T-helper 2 cell treated with Interferon-gamma antibody and Interleukin-4, amounts not matched to agents 5 μg/mL and 100 μg/mL, for 36 hours (primary cell): ENCODE measurements at places on chromosomes 1 and 21.

DNA sequence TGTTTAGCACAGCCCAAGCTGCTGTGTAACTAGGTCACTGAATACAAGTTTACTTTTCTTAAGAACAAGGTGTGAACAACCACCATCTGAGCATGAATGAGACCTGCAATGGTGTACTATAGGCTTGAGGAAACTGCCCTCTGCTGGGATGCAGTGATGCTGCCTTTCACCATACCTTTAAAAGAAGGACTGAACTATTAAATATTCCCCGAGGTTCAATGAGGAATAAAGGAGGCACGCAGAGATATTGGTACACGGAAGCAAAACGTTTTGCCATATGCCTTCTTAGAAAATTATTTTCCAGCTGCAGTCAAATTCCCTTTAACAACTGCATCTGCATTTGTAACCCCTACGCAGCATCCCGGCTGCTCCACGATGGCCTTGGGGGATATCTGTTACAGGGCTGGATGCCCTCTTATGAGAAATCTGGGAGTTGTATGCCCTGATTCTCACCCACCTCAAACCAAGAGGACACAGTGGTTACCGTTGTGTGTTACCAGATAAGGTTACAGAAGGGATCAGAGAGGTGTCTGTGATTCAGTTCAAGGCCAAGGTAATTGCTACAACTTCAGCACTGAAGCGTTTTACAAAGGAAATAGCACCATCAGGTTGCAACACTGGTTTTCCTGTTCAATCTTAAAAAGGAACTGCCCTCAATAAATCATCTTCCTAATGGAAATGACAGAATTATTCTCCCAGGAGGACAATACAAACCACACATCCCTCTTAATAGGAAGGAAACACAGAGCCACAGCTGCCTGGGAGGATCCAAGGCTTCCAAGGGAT is 470.5 kb downstream of the LTN1 start:
- no peak for DNase-seq
- H3K4me3 ChIP-seq: no peak overlapping the region
- no peaks in the 10 kb centered on the region for H3K27me3 ChIP-seq
- no peaks in the 10 kb centered on the region for H3K4me1 ChIP-seq

DNA sequence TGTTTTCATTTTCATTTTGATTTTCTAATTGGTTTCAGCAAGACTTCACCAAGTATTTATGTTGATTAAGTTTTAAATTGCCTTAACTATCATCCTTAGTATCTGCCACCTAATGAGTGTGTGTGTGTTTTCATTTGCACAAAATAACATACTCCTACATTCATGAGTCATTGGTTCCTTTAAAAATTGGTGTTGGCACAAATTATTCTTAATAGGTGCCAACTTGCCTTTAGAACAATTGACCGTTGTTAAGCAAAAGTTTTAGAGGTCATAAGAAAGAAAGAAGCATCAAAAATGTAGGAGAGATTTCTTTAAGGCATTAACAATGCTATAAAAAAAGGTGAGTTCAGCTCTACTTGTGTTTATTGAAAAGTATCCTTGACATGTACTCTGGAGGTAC is 77.5 kb downstream of the FNBP1L start:
- H3K27ac ChIP-seq: no peak overlapping the region
- H3K4me3 ChIP-seq: no peak overlapping the region
- no peak for DNase-seq
- H3K27me3 ChIP-seq: peaks cover 23% of the 10 kb centered on the region
- H3K4me1 ChIP-seq: no peaks in the 10 kb centered on the region
- no peaks in the 10 kb centered on the region for H3K36me3 ChIP-seq

GRCh38 chr1:27504588-27505419 is 14.8 kb upstream of the WASF2 start:
- no peak overlapping the region for H3K27ac ChIP-seq
- DNase-seq: no peak
- no peak overlapping the region for H3K4me3 ChIP-seq
- no peaks in the 10 kb centered on the region for H3K4me1 ChIP-seq
- no peaks in the 10 kb centered on the region for H3K36me3 ChIP-seq
- no peaks in the 10 kb centered on the region for H3K27me3 ChIP-seq

DNA sequence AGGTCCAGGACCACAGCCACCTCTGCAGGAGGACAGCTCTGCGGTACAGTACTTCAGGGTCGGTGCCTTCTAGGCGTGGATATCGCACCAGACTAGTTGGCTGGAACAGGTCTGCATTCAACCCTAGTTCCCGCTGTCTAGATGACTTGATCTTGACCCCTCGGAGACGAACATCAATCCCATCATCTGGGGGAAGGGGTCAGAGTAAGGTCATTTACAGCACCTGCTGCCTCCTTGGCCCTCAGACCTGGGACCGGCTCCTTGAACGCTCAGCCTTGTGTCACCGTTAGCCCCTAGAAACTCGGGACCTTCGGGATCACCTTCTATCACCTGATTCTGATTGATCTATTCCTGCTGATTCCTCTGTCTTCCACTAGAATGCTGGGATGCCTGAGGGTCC is 2.6 kb downstream of the HECTD3 start:
- no peak for DNase-seq
- H3K27me3 ChIP-seq: no peaks in the 10 kb centered on the region
- H3K27ac ChIP-seq: no peak overlapping the region

DNA sequence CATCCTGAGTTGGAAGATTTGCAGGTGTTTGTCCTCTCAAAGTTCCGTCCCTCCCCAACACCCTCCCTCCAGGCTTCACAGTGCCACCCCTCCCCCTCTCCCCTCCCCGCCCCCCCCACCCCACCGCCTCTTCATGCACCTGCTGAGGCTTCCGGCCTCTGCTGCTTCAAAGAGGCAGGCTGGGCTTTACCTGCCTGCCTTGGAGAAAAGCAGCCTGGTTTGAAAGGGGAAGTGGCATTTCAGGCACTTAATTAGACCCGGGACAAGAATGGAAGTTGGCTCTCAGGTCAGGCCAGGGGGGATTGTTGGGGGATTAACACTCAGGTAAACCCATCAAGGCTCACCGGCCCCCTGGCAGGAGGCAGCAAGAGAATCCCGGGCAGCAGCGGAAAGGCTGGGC is 21.1 kb downstream of the PAX7 start:
- H3K27ac ChIP-seq: no peak overlapping the region
- H3K4me1 ChIP-seq: peaks cover 10% of the 10 kb centered on the region
- H3K36me3 ChIP-seq: no peaks in the 10 kb centered on the region
- H3K4me3 ChIP-seq: no peak overlapping the region
- peaks cover 76% of the 10 kb centered on the region for H3K27me3 ChIP-seq

DNA sequence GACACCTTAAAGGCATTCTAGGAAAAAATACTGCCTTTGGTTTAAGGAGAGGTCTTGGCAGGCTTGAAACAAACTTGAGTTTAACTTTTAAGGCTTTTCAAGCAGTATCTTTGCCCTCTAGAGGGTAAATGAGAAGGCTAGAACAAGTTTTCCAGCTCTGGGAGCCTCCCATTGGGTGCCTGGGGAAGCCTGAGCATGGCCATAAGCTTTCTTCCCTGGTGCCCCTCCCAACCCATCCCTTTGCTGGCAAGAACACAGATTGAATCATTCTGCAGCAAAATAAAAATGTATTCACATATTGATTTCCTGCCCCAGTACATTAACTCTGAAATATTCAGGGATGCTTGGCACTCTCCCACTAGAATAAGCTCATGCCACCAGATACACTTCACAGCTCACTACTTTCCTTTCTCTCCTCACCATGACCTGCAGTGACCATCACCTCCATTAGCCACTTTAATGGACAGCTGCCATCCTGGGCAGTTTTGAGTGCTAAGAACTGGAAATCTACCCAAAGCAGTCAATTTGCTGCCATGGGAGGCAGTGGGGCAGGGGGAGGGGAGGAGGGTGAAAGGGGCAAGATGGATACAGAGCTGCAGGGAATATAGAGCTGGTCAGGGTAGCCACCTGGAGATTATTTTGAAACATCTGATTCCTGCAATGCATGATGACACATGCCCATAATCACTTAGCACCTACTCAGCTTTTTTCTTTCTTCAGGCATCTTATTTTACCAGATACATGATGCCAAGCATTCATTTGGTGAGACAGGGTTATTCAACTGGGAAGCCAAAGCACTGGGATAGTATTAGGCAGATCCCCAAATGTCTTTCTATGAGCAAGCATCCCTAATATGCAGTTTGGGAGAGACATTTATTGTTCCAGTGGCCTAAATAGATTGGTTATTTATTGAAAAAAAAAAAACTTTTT is 140.6 kb downstream of the SYT2 start:
- H3K27ac ChIP-seq: no peak overlapping the region
- H3K36me3 ChIP-seq: peaks cover 2% of the 10 kb centered on the region
- H3K27me3 ChIP-seq: no peaks in the 10 kb centered on the region
- no peak overlapping the region for H3K4me3 ChIP-seq
- peaks cover 21% of the 10 kb centered on the region for H3K4me1 ChIP-seq
- DNase-seq: no peak

DNA sequence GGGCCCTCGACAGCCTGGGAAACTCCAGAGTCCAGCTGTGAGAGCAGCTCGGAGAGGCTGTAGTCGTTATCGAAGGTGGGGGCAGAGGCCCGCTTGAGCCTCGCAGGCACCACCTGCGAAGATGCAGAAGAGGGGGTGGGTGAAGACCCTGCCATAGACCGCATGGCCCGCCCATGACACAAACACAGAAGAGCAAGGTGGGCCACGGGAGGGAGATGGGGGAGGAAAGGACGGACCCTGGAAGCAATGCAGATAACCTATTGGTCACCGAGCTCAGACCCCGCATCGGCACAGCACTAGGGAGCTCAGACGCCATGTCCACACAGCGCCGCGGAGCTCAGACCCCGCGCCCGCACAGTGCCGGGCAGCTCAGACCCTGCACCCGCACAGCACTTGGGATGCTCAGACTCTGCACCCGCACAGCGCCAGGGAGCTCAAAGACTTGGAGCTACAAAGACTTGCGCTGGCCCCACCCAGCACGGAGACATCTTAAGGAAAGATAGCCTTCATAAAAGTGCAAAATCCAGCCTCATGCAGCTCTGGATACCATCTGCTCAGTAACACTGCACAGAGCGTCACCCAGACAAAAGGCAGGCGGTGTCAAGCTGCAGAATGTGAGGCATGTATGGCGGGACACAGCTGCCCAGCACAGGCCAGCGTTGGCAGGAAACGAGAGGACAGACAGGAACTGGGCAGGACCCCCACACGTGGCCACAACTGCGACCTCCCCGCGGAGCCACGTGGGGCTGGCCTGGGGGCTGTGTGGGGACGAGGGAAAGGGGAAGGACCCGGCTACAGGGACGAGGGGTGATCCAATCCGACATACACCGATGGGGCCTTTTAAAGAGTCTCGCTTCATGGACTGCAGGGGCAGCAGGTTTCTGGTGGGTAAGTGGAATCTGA is 22.6 kb downstream of the RIPK4 start:
- no peak overlapping the region for H3K4me3 ChIP-seq
- H3K27ac ChIP-seq: no peak overlapping the region
- no peaks in the 10 kb centered on the region for H3K27me3 ChIP-seq
- no peaks in the 10 kb centered on the region for H3K36me3 ChIP-seq

GRCh38 chr1:213934649-213935048 is 53.1 kb upstream of the PROX1 start:
- H3K4me1 ChIP-seq: no peaks in the 10 kb centered on the region
- H3K27ac ChIP-seq: no peak overlapping the region
- no peak for DNase-seq
- H3K36me3 ChIP-seq: no peaks in the 10 kb centered on the region
- H3K27me3 ChIP-seq: no peaks in the 10 kb centered on the region

DNA sequence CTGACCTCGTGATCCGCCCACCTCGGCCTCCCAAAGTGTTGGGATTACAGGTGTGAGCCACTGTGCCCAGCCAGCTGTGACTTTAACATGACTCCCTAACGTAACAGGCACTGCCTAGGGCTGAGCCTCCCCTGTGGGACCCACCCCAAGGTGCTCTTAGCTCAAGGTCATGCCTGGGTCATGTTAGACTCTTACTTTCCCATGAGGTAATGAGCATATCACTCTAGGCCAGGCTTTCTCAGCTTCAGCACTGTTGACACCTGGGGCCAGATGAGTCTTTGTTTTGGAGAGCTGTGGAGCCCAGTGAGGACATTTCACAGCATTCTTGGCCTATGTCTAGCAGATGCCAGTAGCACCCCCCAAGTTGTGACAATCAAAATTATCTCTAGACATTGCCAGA is 4.5 kb downstream of the NECAP2 start:
- no peak overlapping the region for H3K27ac ChIP-seq
- H3K4me3 ChIP-seq: no peak overlapping the region
- peaks cover 61% of the 10 kb centered on the region for H3K36me3 ChIP-seq
- no peak for DNase-seq
- H3K27me3 ChIP-seq: no peaks in the 10 kb centered on the region
- peaks cover 26% of the 10 kb centered on the region for H3K4me1 ChIP-seq

- no peaks in the 10 kb centered on the region for H3K36me3 ChIP-seq
- no peak for DNase-seq
- H3K27me3 ChIP-seq: peaks cover 8% of the 10 kb centered on the region
Observed at GRCh38 chr1:221987860-221988520, 246.1 kb upstream of the DUSP10 start.

DNA sequence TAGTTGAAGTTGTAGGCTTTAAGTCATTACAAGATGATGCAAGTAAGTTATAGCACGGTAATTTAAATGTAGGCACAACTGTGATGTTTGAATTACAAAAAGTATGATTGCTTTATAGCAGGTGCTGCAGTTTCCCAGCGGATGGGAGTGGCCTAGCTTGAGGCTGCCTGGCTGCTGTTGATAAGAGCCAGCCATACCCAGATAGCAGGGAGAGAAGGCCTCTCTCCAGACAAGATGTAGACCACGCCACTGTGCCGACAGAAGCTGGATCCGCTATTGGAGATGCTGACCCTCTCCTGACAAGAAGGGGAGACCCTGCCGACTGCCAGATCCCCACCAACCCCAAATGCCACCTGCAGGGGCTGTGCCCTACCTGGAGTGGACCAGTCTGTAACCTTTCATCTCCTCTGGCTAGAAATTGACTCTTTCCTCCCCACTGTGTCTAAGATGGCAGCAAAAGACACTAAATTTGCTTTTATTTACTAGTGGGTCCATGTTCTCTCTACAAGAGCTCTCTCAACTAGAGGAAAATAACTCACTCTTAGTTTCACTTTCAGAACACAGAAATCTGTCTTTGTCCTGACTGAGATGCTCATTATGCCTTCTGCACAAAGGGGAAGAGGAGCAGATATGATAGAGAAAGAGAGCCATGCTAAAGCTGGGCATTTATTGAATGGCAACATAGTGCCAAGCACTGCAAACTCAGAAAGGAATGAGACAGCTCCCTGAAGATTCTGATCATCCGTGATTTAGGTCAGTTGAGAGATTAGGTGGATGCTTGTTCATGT is 127.9 kb downstream of the URB2 start:
- no peaks in the 10 kb centered on the region for H3K27me3 ChIP-seq
- peak overlapping the region; percentile 83 for H3K27ac ChIP-seq

GRCh38 chr1:196660852-196661251 is 9.0 kb downstream of the CFH start:
- H3K4me3 ChIP-seq: no peak overlapping the region
- no peaks in the 10 kb centered on the region for H3K27me3 ChIP-seq
- H3K27ac ChIP-seq: no peak overlapping the region
- no peak for DNase-seq

GRCh38 chr1:242023805-242024204 is 24.9 kb upstream of the MAP1LC3C start:
- H3K27ac ChIP-seq: no peak overlapping the region
- no peak overlapping the region for H3K4me3 ChIP-seq
- no peaks in the 10 kb centered on the region for H3K27me3 ChIP-seq

GRCh38 chr1:36728051-36728450 is 245.3 kb upstream of the CSF3R start:
- no peaks in the 10 kb centered on the region for H3K27me3 ChIP-seq
- H3K4me3 ChIP-seq: no peak overlapping the region
- H3K36me3 ChIP-seq: no peaks in the 10 kb centered on the region
- peaks cover 5% of the 10 kb centered on the region for H3K4me1 ChIP-seq
- no peak overlapping the region for H3K27ac ChIP-seq
- no peak for DNase-seq
